ENCODE measurements at places on chromosomes 5 and 9.

GRCh38 chr9:125435776-125436612, 174.4 kb downstream of the GAPVD1 start:
- DNase-seq, result no peak

- no peak for DNase-seq
These were observed 177.2 kb downstream of the ERCC6L2 start for GRCh38 chr9:96052686-96053085.

DNA sequence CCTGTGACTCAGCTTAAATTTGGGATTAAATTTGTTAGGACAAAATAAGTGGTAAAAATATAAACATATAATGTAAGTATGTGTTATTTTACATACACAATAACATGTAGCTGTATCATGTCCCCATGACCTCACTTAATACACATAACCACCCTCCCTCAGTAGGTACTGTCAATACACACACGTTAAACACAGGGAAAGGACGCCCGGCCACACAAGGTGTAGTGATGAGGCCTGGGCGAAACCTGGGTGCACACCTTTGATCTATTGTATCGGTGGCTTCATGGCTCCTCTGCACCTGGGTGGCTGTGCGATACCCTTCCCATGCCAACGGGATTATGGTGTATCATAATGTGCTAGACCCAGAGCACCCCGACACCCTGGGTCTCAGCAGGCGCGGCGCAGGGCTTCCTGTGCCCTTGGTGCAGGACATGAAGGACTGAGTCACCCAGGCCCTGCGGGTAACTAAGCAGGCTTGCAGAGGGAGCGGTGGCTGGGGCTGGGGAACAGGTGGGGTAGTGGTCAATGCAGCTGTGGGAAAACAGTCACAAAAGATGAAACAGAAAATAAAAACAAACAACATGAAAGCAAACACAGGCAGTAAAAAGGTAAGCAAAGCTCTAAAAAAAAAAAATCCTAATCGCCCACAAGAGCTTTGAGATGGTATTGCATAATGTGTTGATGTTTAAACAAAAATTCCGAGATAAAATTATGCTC, 127.5 kb upstream of the RETREG1 start:
- no peak for DNase-seq

DNA sequence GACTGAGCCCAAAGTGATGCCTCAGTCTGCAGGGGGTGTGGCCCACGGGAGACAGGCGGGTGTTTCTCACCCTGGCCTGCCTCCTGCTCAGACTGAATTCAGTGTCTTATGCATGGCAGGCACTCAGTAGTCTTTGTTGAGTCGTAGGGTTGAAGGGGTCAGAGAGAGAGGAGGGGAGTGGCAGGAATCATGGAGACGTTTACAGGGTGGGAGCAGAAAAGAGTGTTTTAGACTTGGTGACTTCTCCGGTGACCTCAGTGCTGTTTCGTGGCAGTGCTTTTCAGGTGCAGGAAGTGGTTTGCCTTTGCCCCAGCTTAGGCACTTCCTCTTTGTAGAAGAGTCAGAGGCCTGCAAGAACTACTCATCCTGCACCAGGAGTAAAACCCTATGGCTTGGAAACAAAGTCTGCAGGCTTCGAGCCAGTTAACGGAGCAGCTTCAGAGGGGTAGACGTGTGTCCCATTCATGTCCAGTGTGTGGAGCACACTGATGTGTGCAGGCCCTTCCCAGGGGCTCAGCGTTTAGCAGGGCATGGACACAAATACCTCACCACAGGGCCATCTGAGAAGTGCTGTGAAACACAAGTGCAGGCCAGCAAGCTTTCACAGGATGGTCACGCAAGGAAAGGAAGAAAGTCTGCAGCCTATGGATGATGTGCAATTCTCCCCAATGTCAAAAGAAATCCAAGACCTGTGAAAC, 24.5 kb upstream of the SEMA4D start:
- DNase-seq, result no peak

- DNase-seq, result no peak
These were observed 13.4 kb downstream of the OLFML2A start for GRCh38 chr9:124790301-124790700.

Data from astrocyte (in vitro differentiated cells and primary cell).